Activated CD4-positive, alpha-beta T cell treated with anti-CD3 and anti-CD28 coated beads, Interleukin-10, Interleukin-2, amounts not matched to agents 100 ng/mL and 50 ng/mL, durations not matched to agents 16 hours and 8 hours (primary cell): ENCODE measurements at places on chromosomes 4 and X.
A peak's percentile ranks its signal among the peaks of the same experiment; 100 is the strongest.

DNA sequence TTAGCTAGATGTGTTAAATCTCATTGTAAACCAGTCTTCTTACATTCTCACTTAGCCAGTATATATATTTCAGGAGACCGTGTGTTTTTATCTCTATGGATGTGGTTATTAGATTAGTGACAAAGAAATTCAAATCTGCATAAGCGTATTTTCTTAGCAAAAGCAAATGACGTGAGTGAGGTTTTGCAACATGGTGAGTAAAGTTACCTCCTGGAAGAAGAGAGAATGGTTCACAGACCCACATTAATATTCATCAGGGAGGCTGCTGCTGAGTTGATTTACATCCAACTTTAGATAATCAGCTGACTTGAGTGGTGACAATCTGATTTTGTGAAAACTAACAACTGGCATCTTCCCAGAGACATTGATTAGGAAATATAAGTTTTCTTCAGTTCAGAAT lies 589.9 kb upstream of the GALNT7 start:
- no peak for DNase-seq

GRCh38 chr4:37043342-37043741 lies 201.2 kb upstream of the NWD2 start:
- no peak for DNase-seq

DNA sequence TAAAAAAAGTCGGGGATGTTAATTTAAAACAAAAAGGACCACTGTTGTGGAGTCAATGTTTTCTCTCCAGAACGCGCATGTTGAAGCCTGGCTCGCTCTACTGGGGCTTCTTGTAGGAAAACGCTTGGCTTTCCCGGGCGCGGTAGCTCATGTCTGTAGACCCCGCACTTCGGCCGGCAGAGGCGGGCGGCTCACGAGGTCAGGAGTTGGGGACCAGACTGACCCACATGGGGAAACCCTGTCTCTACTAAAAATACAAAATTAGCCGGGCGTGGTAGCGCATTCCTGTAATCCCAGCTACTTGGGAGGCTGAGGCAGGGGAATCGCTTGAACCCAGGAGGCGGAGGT lies 15.6 kb downstream of the NELFA start:
- DNase-seq, result no peak

DNA sequence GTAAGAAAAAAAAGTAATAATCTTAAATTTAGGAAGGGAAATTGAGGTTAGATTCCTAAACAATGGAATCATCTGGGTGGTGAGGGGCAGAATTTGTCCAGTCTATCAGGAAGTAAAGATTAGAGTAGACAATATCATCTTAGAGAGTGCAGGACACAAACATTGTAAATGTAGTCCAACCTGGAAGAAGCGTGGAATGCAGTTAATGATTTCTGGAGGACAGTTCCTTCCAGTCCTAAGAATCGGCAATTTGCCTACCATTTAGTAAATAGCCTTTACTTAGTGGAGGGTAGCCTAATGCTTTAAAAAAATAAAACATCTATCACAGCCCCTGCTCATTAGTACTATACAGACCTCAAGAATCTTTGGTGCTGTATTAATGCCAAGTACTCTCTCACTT lies 147.5 kb upstream of the TTC29 start:
- no peak for DNase-seq

DNA sequence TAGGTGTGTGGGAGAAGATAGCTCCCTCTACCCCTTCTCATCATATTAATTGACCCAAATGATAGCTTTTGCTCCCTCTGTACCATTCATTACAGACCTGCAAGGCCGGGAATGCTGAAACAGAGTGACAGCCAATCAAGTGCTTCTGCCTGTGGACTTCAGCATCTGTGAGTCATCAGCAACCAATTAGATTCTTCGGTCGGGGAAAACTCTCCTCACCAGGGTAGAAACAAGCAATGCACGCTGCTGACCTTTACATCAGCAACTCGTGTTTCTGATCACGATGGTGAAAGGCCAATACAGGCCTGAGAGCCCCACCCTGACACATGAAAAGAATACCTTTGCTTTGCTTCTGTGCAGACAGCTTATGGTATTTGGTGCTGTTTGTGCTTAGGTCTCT lies 347.2 kb upstream of the DDX53 start:
- no peak for DNase-seq

- DNase-seq, result no peak
These were observed 64.2 kb upstream of the NHSL2 start for GRCh38 chrX:71846429-71846828.

GRCh38 chr4:107349266-107349665 lies 313.2 kb upstream of the DKK2 start:
- DNase-seq, result no peak

- DNase-seq, result no peak
These were observed 212.8 kb upstream of the NRK start for GRCh38 chrX:105609530-105609929.

GRCh38 chr4:133136833-133137232 lies 12.3 kb upstream of the PCDH10 start:
- DNase-seq, result no peak

DNA sequence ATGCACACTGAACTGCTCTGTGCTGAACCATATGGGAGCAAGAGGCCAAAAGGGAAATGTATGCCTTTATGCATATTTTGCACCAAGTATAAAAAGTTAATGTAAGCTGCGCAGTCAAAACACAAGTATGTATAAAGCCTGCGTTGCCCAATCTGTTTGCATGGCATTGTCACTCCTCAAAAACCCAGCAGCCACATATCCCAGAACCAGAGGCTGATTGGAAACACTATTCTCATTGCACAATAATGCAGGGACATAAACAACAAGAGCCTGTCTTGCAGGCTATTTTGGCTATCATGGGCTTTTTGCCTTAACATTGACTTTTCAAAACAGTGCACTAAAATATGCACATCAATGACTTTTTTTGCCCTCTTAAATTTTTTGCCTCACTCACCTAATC lies 5.1 kb upstream of the ASB9 start:
- no peak for DNase-seq

GRCh38 chrX:129984111-129984958 lies 1.9 kb downstream of the BCORL1 start:
- peak; percentile 17 for DNase-seq

- DNase-seq, result no peak
These were observed 187.9 kb downstream of the LRBA start for GRCh38 chr4:150827226-150827625.

GRCh38 chrX:29671421-29671820 lies 543.9 kb upstream of the MAGEB2 start:
- no peak for DNase-seq

- DNase-seq, result no peak
These were observed 85.9 kb upstream of the GPR34 start for GRCh38 chrX:41602816-41603345.

DNA sequence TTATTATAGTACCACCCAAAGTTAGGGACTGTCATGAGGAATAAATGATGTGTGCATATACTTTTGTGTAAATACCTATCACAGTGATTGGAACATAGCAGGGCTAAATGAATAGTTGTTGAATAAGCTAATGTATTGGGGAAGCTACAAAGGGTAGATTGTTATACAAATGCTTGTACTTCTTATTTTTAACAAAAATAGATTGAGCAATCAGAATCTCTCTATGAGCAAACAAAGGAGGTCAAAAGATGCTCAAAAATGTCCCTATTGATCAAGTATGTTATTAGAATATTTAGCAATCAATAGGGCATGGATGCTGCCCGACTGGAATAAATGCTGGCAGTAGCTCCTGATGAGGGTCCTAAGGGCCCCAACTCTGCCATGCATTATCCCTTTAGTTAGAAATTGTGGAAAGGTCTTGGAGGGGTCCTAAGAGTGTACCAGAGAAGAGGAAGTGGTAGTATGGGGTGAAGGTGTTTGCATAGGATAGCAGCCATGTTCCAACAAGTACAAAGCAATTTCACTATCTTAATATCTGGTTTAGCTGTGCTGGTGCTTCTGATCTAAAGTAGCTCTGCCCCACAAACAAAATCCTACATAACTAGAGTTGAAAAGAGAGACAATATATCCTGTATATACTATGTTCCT lies 33.1 kb upstream of the TAPT1 start:
- no peak for DNase-seq

DNA sequence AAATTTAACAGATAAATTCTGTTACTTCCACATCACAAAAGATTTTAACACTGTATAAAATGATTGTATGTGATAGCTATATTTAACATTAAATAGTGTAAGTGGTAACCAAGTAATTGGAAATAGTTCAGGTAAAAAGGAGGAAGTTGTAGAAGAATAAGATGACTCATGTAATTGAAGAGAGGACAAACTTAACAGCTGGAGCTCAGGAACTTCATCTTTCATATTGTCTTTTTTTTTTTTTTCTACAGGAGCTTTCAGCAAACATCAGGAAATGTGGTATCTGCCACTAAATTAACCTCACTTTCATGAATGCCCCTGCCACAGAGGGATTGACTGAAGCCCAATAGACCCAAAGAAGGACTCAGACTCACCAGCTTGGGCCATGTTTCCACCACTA lies 188.4 kb upstream of the VEGFC start:
- DNase-seq, result no peak

DNA sequence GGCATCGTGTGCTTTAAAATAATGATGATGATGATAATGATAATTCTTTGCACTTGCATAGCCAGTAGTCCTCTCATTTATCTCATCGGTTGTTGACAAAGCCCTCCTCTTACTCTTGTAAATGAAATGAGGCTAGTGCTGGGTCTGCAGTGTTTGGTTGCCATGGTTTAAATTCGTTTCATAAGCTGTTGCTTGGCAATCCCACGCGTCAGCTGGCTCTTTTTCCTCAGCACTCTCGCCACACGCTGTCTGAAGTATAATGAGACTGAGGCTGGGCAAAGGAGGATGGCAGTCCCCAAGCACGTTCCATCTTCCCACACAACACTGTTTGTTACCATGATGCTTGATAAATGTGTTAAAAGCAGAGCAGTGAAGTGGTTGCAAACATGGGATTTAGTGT lies 15.5 kb downstream of the PAGE4 start:
- DNase-seq, result no peak

GRCh38 chr4:138875891-138876608 lies 139.5 kb upstream of the NOCT start:
- DNase-seq, result no peak

- peak; percentile 51 for DNase-seq
These were observed 2.3 kb upstream of the UBA1 start for GRCh38 chrX:47191331-47191730.

GRCh38 chr4:107826421-107826980 lies 1.8 kb downstream of the SGMS2 start:
- DNase-seq, result no peak

GRCh38 chr4:69591364-69591763 lies 48.1 kb downstream of the UGT2A2 start:
- no peak for DNase-seq

GRCh38 chrX:15549189-15550012 lies 48.8 kb downstream of the BMX start:
- DNase-seq, result no peak

GRCh38 chr4:76066546-76066945 lies 8.0 kb upstream of the ART3 start:
- DNase-seq, result no peak

- no peak for DNase-seq
These were observed 725.9 kb upstream of the GRID2 start for GRCh38 chr4:91577864-91578263.

- DNase-seq, result no peak
These were observed 35.5 kb upstream of the BMPR1B start for GRCh38 chr4:94722270-94722669.

DNA sequence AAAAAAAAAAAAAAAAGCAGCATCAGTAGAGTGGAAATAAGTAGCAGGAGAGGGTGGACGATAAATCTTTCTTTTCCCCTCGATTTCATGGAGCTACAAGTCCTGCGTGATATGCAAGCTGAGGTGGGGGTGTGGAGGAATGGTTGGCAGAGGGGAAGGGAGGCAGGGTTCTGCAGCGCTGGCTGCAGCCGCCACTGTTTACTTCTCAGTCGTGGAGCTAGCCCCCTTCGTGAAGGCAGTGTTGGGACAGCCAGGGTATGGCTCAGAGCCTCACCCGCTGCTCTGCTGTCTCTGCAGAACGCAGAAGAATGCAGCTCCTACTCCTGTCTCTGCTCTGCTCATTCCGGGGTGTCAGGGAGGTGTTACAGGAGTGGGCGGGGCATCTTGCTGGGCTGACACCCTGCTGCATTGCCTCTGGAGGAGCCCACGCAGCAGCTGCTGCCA lies 140.6 kb downstream of the GPM6A start:
- DNase-seq, result no peak

- no peak for DNase-seq
These were observed 628.3 kb downstream of the TRIML1 start for GRCh38 chr4:188767496-188767895.

DNA sequence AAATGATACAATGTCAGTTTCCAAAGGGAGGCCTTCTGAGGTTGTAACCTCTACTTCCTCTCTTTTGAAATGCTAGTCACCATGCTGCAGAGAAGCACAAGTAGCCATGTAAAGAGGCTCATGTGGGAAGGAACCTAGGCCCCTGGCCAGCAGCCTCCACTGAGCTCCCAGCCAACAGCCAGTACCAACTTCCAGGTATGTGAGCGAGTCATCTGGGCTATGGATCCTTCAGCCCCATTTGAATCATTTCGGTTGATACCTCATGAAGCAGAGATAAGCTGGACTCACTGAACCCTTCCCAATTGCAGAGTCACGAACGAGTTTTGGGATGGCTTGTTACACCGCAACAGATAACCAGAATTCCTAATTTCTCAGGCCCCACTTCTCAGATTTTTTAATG lies 187.0 kb upstream of the LDB2 start:
- no peak for DNase-seq

GRCh38 chr4:148442832-148443511 lies 758 bp upstream of the NR3C2 start:
- peak; percentile 14 for DNase-seq

DNA sequence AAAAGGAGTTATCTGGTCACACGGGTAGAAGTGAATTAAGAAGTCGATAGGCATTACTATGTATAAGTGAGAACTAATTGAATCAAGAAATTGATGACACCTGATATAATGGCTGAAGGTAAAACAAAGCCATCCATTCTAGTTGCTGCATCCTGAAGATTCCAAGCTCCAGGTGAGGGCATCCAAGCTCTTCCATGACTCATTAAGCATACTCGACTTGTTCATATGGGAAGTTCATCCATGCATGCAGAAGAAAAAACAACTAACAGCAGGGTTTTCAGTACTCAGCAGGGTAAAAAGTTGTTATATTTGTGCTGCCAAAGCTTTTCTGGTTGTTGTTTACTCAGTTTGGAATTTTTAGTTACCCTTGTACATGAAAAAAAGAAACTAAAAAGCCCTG lies 508.0 kb upstream of the CXorf51A start:
- DNase-seq, result no peak

DNA sequence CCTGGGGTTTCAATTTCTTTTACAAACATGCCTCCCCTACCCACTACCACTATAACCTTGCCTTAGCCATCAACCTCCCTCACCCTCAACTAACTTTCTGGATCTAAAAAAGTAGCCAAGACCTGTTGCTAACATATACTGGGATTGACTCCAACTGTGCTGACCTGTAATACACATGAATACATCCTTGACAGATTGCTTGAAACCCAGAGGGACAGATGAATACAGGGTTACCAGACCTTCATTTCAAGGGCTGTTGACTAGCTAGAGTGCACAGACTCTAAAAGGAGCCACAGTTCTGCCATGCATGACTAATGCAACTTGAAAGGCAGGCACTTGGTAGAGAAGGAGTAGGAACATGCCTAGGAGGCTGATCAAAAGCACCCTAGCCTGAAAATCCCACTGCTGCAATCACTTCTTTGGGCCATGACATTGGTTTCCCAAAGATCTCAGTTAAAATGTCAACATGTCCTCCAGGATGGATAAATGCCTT lies 121.0 kb downstream of the PCDH19 start:
- no peak for DNase-seq
